ENCODE measurements at places on chromosomes 3 and 15.

GRCh38 chr3:55718521-55718921 is 231.4 kb upstream of the WNT5A start:
- DNase-seq: no peak

DNA sequence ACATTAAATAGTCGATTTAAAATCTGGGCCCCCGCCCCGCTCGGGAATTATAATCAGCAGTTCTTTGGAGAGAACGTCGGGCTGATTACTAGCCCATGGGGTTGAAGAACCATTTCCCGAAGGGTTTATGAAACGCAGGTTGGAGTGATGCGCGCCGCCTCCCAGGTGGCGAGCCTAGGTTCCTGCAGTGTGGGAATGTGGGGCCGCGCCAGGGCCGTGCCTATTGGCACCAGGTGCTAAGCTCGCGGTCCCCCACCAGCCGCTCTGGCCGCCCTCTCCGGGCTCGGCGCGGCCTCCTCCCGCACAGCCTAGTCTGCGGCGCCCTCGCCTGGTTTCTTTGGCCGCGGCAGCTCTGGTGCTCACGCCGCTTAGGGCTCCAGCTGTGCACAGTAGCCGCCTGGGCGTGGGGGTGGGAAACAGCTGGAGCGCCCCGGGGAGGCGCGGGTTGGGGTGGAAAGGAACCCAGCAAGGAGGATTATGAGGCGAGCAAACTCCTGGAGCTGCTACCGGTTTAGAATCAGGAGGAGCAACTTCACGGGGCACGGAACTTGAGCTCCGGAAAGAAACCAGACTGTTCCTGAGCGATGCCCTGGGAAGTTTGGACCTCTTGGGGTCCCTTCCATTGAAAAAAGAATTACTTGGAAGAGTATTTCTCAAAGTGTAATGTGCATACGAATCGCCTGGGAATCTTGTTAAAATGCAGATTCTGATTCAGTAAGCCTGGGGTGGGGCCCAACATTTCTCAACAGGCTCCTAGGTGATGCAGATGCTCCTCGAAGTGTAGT is 5.6 kb upstream of the MECOM start:
- DNase-seq: no peak

DNA sequence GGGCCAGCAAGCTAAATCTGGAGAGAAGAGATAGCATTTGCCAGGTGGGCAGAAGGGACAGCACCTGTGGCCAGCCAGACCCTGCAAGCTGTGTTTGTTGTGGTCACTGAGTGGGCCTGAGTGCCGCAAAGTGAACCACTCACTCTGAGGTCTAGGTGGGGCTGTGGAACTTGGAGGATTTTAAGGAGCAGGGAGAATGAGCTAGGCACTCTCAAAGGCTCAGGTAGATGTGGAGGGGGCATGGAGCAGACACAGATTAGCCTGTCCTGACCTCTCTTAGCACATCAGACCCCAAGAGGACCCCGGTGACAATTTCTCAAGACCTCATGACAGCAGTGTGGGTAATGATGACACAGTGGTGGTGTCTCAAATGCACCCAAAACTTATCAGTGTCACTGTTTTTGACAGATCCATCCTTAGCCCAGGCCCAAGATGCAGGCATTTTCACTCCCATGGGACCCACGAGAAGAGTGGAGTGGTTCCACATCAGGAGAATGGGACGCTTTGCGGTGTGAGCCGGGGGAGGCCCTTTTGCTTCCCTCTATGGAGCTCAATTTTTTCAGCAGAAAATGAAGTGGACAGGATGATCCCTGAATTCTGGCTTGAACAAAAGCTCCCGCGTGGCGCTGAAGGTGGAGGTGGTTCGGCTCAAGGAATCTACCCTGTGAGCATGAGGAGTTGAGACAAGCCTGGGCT is 43.8 kb upstream of the TLE3 start:
- no peak for DNase-seq

- DNase-seq: no peak
Observed at GRCh38 chr3:12956316-12956660, 114.9 kb upstream of the RPL32 start.

- no peak for DNase-seq
Observed at GRCh38 chr3:134092208-134092701, 62.5 kb upstream of the SLCO2A1 start.

DNA sequence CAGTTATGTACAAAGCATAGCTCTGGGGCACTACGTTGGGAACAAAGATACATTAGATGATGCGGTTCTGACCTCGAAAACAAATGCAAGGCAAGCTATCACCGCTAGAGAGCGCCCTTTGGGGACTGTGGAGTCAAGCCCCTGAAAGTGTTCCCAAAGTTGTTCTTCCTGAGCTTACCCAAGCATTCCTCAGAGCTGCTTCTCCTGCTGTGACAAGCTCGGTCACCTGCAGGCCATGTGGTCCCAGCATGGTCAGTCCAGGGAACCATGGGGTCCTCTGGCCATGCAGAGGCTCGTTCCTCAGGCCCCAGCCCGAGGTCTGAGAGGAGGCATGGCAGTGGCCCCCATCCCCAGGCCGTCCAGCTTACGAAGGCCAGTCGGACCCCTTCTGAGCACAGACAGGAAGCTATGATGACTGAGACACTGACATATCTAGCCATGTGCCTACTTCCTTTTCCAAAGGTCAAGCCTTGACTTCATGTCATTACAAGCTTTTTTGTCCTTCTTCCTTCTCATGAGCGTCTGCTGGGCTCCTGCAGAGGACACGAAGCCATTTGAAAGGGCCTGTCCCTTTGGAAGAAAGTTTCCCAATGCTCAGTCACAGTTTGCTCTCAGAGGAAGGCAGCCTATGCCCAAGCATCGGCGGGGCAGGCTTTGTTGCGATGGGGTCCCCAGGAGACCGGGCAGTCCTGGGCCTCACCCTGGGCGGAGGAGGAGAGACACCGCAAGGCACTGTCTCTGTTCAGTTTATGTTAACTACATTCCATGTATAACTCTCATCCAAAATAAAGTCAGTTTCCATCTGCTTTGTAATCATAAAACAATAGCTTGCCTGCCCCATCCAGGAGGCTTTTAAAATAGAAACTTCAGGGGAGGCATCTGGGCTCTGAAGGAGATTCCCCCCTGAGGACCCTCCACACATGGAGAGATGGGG is 79.3 kb downstream of the ATP10A start:
- DNase-seq: no peak

GRCh38 chr3:94101860-94102259 is 39.0 kb downstream of the NSUN3 start:
- no peak for DNase-seq

DNA sequence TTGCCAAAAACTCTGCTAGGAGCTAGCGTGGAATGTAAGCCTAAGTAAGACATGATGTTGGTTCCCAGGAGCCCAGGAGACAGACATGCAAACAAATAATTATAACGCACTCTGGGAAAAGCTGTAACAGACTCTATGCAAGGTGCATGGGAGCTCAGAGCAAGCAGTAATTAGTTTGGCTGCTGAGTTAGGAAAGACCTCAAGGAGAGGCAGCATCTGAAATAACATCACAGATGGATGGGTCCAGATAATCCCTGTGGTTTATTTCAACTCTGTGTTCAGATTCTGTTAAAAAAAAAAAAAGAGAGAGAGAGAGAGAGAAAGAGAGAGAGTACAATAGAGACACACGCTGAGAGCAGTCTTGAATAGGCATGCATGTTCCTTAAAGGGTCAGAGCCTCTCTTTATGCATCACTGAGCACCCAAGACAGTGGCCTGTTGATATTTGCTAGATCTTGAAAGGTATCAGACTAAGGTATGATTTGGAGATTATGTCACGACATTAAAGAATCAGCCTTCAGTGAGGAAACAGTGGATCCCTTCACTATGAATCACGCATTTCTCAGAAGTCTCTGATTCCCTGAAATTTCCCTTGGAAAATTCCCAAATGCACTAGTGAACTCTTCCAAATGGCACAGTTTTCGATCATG is 124.4 kb upstream of the LIPC start:
- DNase-seq: no peak

DNA sequence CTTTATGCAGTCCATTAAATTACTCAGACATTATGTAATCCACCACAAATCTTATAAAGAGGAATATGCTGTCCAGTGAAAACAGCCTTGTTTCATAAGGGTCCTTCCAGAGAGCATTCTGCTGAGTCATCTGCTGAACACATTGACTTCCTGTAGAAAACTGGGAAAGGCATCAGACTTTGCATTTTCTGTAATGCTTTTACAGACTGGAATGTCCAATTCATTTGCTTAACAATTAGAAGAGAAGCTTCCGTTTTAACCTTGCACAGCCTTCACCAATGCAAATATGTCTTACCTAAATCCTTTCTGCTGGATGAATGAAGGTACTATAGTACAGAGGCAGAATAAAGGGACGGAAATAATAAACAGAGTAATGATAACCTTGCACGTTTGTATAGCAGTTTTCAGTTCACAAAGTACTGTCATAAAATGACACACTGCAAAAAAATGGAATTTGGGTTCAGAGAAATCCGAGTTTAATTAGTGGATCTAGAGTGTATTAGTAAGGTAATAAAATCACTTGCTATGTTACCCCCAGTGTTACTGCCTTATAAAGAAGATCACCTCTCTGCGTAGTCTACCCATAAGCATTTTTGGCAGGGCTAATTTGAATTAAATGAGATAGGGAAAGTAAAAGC is 301.5 kb downstream of the PYDC2 start:
- no peak for DNase-seq

GRCh38 chr15:82871358-82871757 is 61.9 kb downstream of the WHAMM start:
- no peak for DNase-seq

- DNase-seq: no peak
Observed at GRCh38 chr3:125078951-125079674, 23.3 kb upstream of the HEG1 start.

DNA sequence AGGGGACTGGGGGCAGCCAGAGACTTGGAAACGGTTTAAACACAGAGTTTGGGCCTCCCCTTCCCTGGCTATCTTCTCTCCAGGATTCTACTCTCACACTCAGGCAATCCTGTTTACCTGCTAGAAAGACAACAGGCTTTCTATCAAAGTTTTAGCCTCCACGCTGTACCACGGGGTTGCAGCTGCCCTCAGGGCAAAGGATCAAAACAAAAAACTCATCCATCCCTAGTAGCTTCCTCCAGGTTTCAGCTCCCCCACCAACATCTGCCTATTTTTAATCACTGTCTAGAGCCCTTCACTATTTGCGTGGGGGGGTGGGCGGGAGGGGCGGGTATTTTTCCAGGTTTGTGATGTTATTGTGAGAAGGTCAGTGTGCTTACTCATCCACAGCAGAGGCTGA is 286.8 kb upstream of the TRIM42 start:
- no peak for DNase-seq

GRCh38 chr3:152443212-152444023 is 174.7 kb downstream of the MBNL1 start:
- no peak for DNase-seq

- no peak for DNase-seq
Observed at GRCh38 chr3:170560296-170560695, 25.6 kb downstream of the SLC7A14 start.

GRCh38 chr3:172204716-172205115 is 165.3 kb downstream of the FNDC3B start:
- no peak for DNase-seq

DNA sequence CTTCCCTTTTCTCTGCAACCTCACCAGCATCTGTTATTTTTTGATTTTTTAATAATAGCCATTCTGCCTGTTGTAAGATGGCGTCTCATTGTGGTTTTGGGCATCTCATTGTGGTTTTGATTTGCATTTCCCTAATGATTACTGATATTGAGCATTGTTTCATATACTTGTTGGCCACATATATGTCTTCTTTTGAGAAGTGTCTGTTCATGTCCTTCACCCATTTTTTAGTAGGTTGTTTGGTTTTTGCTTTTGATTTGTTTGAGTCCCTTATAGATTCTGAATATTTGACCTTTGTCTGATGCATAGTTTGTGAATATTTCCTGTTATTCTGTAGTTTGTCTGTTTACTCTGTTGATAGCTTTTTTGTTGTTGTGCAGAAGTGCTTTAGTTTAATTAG is 312.2 kb upstream of the TBC1D5 start:
- no peak for DNase-seq

DNA sequence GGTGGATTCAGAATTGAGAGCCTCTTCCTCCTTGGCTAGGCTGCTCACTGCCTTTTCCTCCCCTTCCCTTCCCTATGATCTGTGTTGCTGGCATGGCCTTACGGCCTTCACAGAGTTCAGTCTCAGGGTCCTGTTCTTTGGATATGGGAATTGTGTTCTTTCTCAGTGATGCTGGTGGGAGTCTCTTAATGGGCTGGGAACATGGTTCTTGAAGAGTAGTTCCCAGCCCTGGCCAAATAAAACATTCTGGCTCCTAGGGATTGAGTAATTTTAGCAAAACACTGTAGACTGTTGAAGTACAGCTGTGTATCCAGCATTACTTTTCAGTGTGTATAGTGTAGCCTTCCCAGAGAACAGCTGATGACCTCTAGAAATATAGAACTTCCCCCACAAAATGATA is 22.6 kb upstream of the FILIP1L start:
- no peak for DNase-seq

GRCh38 chr3:16377196-16377595 is 112.2 kb downstream of the OXNAD1 start:
- DNase-seq: no peak

- DNase-seq: no peak
Observed at GRCh38 chr3:64311424-64312061, 86.3 kb upstream of the PRICKLE2 start.

- DNase-seq: no peak
Observed at GRCh38 chr3:117962750-117963149, 1071.9 kb downstream of the IGSF11 start.

- no peak for DNase-seq
Observed at GRCh38 chr15:77031376-77032050, 36.6 kb downstream of the PSTPIP1 start.

DNA sequence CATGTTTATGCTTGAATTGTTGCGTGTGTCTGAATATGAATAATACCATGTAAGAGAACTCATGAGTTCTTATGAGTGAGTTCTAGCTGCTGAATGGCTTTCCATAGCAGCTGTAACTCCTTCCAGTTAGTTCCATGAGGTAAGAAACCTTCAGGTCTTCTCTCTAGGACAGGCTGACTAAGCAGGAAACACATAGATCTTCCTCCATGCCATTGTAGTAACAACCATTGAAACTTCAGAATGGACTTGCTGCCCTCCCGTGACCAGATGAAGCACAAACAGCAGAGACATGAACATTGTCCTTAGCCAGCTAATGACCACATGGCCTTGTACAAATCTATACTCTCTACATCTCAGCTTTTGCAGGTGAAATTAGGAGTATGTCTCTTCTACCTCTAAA is 200.0 kb downstream of the ZNF385D start:
- no peak for DNase-seq

- DNase-seq: no peak
Observed at GRCh38 chr3:4533489-4534443, 40.6 kb downstream of the ITPR1 start.

GRCh38 chr3:165837058-165837525 is at the start of gene BCHE:
Gene BCHE (minus strand): TSS chr3:165837423. CDS start chr3:165831033, 6,390 bp downstream.
- DNase-seq: no peak

DNA sequence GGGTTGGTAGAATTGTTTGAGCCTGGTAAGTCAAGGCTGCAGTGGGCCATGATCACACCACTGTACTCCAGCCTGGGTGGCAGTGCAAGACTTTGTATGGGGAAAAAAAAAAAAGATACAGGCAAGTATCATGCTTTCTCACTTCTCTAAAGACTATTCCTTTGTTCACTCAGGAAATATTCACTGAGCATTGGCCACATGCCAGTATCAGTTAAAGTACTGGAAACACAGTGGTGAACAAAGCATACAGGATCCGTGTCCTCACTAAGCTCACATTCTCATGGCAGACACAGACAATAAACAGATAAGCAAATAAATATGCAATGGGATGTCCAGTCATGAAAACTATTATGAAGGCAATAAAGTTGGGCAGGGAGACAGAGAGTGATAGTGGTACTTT is 5.1 kb upstream of the MTHFS start:
- DNase-seq: no peak

Measured in activated CD4-positive, CD25-positive, alpha-beta regulatory T cell (primary cell).